ENCODE measurements at places on chromosomes 2 and 18.

DNA sequence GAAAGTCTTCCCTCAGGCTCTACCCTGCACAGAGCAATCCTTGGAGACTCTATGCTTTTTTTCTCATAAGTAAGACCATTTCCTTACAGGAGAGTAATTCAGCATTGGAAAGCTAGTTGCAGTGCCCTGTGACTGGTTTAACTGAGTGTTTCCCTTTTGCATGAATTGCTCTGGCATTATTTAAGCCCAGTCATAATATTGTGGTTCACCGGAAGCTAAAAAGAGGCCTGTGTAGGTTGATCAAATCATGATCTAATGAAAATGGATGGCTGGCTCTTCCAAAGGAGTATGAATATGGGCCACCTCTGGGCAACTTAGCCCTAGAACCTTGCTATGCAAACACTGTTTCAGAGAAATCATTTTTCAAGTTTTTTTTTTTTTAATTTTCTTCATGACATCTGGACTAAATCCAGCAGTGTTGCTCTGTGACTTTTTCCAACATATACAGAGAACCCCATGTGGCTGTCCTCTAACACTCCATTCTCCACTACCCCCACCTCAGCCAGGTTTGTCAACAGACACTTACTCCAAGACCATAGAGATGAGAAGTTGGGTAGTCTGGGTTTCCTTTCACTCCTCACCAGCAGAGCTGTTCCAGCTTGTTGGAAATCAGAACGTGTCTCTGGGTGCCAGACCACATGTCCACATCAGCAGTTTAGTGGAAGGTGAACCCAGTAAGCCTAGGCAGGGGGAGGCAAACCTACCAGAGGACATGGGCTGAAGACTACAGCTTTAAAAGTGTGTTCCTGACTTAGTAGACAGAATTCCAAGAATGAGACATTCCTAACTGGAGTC, 175.2 kb upstream of the SLC14A2 start:
- no peak for DNase-seq

DNA sequence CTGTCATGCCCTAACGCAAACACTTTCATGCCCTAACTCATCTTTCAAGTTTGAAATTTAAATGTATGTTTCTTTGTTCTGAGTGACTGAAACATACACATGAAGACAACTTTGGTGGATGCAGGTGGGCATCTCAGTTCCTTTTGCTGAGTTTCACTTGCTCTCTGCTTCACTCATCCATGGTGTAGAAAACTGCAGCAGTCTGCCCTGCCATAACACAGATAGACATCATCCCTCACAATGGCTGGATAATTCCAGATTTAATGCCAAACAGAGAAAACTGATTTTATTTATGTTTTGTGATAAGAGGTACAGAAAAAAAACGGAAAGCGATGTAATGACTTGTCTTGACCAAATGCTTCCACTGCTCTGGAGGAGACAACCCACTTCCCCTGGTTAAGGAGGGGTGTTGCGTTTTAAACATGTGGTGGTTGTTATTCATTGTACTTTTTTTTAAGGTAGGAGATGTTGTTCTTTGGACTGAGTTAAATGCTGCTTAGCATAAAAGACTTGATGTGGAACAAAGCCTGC, 70.4 kb downstream of the RHBDD1 start:
- no peak for DNase-seq

DNA sequence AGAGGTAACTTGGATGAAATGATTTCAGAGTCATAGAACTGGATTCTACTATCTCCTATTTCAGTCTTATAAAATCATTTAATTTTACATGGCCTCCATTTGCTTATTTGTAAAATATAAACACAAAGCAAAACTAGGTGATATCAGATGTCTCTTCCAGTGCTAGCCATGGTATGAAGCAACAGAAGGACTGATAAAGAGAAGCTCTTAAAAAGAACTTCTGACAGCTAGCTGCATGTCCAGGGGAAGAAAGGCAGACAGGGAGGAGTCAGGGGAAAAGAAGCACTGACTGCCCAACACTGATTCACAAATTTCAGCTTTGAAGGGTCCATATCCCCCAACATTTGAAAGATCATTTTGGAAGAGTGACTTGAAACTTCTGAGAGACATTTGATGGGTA, 6.4 kb downstream of the SLC8A1 start:
- no peak for DNase-seq

DNA sequence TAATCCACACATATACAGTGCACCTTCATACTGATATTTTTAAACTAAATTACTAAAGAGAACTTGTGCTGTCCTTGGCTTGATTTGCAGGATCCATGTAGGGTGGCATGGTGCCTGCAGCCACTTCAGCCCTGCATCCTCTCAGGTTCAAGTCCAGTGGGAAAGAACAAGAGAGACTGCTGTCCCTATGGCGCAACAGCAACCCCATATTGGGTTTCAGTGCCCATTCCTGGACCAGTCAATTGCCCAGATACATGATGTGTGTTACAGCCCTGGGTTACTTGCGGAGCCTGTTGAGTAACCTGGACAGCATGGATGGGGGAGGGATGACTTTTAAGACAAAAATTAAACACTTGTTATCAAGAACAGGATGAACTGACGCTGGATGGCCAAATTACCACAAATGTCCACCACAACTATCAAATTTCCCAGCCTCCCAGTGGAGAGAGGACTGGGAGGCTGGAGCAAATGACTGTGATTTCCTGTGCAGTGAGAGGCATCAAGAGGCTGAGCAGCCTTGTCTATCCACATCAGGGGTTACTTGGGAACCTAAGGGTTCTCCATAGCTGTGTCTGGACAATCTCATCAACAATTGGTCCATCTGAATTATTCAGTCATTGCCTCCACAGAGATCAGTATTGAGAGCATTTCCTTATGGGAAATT, 162.0 kb downstream of the CAPN13 start:
- DNase-seq = no peak

GRCh38 chr2:26477911-26478253, at the start of gene OTOF:
Gene OTOF, minus strand, starts transcription at chr2:26478124.
- no peak for DNase-seq

GRCh38 chr2:150137338-150138069, 350.0 kb downstream of the RND3 start:
- no peak for DNase-seq

DNA sequence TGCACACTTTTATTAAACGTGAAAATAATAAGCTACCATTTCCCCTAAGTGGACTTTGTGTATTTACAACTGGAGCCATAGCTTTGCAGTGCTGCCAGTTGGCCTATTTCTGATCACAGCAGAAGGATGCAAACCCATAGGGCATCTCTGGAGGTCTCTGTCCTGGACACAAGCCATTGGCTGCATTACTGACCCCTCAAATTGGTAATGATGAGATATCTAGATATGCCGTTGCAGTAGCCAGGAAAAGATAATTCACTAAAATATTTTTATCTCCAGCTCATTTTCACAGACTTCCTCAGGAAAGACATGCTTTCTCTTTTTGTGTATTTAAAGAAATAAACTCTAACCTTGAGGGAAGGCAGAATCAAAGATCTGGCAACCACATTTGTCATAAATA, 182.5 kb downstream of the TDRD15 start:
- DNase-seq = no peak

DNA sequence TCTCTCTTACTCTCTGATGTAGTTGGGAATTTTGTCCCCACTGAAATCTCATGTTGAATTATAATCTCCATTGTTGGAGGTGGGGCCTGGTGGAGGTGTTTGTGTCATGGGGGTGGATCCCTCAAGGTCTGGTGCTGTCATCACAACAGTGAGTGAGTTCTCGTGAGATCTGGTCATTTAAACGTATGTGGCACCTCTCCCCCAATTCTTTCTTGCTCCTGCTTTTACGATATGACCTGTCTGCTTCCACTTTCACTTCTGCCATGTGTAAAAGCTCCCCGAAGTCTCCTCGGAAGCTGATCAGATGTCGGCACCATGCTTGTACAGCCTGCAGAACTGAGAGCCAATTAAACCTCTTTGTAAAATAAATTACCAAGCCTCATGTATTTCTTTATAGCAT, 337.8 kb upstream of the CDH2 start:
- DNase-seq = no peak

DNA sequence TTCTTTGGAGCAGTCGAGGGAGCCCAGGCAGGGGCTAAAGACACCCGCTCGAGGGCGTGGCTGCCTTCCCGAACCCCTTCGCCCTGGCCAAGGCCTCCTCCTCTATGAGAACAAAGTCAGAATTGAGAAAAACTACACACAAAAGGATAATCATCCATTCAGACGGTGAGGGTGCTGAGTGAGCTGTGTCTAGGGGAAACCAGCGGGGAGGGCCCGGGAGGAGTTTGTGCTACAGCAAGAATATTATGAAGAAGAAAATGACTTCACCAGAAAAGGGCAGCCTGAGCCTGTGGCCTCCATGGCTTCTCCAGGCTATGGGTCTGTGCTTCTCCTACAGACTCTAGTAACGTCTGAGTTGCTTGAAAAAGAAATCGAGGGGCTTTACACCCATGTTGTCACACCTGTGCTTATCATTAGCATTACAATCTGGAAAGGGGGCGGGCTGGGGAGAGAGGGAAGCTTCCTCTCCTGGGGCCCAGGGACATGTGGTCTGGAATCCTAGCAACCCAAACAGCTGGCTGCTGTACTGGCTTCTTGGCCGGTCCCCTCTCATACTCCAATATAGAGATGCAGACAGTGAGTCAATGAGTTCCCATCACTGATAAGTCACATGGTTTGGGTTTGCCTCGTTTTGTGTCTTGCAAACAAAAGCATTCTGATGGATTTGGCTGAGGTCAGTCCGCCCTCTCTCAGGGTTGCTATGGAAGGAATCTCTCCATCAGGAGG, 52.0 kb upstream of the ARL4C start:
- no peak for DNase-seq

GRCh38 chr2:201242571-201243277, 17.6 kb upstream of the CASP8 start:
- no peak for DNase-seq

GRCh38 chr18:22109535-22109934, 59.9 kb upstream of the GATA6 start:
- no peak for DNase-seq

GRCh38 chr2:37645836-37646235, 25.6 kb downstream of the CDC42EP3 start:
- no peak for DNase-seq

- no peak for DNase-seq
Observed at GRCh38 chr2:159855143-159855542, 57.1 kb upstream of the CD302 start.

DNA sequence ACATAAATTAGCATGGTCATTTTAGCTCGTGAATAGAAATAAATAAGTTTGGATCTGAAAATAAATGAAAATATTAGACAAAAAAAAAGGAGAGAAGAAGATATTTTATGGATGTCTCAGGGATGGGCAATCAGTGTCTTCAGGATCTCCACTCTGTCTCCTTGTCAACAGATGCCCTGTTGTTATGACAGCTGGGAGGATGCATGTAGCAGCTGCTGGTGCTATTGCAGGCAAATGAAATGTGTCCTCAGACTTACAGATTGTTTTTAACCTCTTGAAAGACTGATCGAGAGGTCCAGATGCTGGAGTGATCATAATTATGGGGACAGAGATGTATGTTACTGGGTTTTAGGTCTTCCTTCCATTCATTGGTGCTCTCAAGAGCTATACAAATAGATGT, 24.7 kb upstream of the ARL4C start:
- no peak for DNase-seq

DNA sequence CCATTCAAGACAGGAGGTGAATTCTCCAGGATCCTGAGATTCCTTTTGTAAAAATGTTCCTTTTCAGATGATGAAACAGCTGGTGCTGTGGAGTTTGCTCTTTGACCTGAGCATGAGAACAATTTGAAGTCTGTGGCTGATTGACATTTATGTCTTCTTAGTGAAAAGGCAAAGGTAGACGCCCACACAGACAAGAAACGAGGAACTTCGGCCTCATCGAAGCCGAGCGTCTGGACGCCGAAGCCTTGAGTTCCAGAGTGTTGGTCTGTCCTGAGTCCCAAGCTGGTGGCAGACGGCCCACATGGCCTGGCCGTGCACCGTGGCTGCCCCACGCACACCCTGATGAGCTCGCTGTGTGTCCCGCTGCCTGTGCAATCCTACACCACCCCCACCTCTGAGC, 20.7 kb upstream of the SNTG2 start:
- no peak for DNase-seq

DNA sequence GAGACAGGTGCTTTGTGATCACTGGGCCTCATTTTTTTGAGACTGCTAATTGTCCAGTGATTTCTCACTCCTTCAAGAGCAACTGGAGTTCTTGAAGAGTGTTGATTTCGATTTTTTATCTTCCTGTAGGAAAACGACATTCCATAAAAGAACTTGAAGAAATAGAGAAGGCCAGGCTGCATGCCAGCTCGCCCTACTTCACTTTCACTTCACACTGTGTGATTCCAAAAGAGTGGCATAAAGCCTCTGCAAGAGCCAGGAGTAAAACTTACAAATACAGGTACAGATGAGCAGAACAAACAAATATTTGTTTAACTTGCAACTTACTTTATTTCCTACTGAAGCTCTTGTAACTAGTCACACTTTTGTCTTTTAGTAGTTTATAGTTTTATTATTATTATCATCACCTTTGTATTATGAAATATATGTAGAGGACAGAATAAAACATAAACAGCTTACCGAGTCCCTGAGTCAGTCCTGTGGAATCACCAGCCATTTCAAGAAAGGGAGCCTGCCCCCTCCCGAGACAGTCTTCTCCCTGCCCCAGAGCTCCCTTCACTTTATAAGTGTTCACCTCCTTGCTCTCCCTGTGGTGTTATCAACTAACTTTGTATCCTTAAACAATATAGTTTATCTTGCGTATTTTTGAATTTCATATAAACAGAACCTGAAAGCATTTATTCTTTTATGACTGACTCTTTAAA, 8.7 kb downstream of the FAM228A start:
- no peak for DNase-seq

- no peak for DNase-seq
Observed at GRCh38 chr2:29951576-29951975, 30.2 kb upstream of the ALK start.

- no peak for DNase-seq
Observed at GRCh38 chr2:25366629-25367028, 24.9 kb upstream of the DNMT3A start.

DNA sequence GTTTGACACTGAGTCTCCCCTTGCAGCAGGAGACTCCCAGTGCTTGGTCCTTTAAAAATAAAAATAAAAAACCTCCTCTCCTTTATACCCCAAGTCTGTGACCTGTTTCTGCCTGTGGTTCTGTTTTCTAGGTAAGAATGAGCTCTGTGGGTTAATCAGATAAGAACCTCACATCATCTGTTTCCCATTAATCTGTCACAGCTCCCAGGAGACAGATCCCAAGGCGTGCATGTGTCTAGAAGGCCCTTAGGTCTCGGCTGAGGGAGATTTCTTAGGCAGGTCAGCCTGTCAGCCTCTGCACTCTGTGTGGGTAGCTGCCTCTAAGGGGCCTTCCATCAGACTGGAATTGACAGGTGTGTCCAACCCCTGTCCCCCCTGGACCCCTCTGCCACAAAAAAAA, 80.7 kb downstream of the FHOD3 start:
- DNase-seq = no peak

DNA sequence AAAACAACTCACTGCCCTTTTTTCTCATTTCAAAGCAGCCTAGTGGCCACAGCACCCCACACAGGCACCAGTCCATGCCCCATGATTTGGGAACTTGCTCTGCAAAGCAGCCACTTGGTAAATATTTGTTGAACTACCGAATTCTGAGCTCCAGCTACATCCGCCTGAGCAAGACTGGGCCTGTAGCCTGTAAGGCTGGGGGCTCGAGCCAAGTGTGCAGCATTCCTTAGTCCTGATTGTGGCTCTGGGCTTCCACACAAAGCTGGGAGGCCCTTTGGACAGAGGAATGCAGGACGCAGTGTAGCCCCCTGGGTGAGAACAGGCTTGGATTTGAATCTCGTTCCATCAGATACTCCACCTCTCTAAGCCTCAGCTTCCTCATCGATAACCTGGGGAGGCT, 88.4 kb downstream of the ACTR2 start:
- DNase-seq = no peak

- DNase-seq = no peak
Observed at GRCh38 chr2:184679219-184680018, 81.1 kb downstream of the ZNF804A start.
